ENCODE measurements at places on chromosomes 5 and 9. TPM values are rescaled to one million over a fixed set of nuclear protein-coding genes. Genes with fewer than 3 reads are reported as not detected.

GRCh38 chr9:87250205-87250604 lies 247.5 kb upstream of the DAPK1 start:
- no peak for DNase-seq

DNA sequence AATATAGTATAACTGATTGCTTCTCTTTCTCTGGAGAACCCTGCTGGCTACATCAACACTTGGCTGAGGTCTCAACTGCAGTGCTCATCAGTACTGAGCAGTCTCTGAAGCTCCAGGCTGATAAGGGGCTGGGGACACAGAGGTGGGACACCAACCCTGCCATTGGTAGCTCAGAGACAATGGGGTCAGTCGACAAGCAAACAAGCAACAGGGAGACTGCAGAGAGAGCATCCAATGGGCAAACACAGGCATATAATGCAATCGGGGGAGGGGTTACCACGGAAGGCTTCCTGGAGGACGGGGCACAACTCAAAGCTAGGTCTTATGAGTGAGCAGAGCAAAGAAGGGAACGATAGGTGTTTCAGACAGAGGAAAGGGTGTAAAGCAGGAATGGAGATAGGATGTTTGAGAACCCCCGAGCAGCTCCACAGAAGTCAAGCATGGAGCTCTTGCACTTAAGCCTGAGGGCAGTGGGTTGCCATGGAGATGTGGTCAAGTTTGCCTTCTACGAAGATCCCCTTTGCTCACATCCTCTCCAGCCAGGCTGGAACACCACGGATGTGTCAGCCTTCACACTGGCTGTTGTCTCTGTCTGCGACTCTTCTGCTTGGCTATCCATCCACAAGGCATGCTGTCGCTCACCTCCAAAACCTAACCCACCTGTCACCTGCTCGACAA lies 21.5 kb upstream of the AKNA start:
- DNase-seq: no peak

Gene NUDT2
- polyA plus RNA-seq: 32.1 TPM

- no peak for DNase-seq
Measured at GRCh38 chr5:82352146-82352791, 74.1 kb upstream of the RPS23 start.

GRCh38 chr5:6704361-6704851 lies 8.8 kb upstream of the TENT4A start:
- no peak for DNase-seq

DNA sequence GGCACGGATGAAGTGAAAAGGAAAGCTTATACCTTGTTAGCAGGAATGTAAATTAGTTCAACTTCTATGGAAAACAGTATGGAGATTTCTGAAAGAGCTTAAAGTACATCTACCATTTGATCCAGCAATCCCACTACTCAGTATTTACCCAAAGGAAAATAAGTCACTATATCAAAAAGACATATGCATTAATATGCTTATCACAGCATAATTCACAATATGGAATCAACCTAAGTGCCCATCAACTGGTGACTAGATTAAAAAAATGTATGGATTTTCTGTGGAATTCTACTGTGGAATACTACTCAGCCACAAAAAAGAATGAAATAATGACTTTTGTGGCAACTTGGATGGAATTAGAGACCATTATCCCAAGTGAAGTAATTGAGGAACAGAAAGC lies 279.6 kb downstream of the GABRB2 start:
- no peak for DNase-seq

Gene SH3RF2
- polyA plus RNA-seq: 0.04 TPM

Gene RNF180
- polyA plus RNA-seq: 0.77 TPM

All from spleen (tissue), 13 donors.